Activated CD4-positive, alpha-beta T cell treated with anti-CD3 and anti-CD28 coated beads for 24 hours (primary cell): ENCODE measurements at places on chromosomes 12 and 14.

DNA sequence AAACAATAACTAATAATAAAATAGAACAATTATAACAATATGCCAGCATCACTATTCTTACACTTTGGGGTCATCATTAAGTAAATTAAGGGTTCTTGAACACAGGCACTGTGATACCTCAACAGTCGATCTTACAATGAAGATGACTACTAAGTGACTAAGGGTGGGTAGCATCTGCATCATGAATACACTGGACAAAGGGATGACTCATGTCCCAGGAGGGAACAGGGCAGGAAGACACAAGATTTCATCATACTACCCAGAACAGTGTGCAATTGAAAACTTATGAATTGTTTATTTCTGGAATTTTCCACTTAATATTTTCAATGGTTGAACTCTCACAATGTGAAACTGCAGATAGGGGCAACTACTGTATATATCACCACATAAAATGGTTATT lies 19.7 kb downstream of the TSPAN19 start:
- no peak for DNase-seq

GRCh38 chr12:53550595-53550994 lies 43.3 kb upstream of the NPFF start:
- DNase-seq = no peak

DNA sequence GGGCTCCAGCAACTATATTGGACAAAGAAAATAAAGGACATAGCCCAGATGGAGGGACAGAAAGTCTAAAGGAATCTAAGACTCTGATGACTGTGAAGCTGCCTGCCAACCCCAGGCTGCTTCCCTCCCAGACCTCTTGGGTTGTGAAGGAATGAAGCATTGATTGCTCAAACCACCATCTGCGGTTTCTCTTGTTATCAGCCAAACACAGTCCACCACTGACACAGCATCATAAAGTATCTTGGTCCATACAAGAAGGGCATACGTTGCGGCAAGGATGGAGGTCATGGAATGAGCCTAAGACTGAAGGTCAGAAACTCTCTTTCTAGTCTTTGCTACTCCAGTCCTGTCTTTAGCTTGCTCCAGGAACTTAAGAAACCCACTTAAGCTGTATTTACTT lies 58.5 kb upstream of the PLXNC1 start:
- DNase-seq = no peak

GRCh38 chr12:6216581-6216980 lies 16.4 kb downstream of the CD9 start:
- no peak for DNase-seq
